GM13977 (cell line): ENCODE measurements at places on chromosomes 2 and 18.

DNA sequence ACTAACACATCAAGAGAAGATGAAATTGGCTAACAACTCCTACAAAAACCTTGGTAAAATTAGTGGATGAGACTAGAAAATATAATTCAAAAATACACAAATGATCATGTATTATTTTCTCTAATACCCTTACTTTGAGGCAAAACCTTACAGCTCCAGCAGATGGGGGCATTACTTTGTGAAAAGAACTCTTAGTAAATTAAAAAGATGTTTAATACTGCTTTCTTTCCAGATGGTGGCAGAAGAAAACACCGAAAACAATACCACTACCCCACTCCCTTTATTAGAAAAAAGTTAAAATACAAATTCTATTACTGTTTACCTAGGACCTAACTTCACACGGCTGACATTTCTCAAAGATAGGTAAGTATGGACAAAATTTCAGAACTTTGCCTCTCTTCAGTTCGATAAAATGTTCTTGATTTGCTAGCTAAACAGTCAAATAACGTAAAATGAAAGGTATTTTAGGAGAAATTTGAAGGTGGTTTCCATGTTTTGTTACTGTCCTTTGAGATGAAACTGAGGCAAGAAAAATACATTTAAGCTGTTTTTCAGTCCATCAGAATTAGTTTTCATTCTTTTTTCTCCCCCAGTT lies 30.6 kb downstream of the ORC4 start:
- peak; percentile 55 for DNase-seq

- DNase-seq: peak; percentile 75
Observed at GRCh38 chr2:230658877-230659652, 53.6 kb upstream of the CAB39 start.

DNA sequence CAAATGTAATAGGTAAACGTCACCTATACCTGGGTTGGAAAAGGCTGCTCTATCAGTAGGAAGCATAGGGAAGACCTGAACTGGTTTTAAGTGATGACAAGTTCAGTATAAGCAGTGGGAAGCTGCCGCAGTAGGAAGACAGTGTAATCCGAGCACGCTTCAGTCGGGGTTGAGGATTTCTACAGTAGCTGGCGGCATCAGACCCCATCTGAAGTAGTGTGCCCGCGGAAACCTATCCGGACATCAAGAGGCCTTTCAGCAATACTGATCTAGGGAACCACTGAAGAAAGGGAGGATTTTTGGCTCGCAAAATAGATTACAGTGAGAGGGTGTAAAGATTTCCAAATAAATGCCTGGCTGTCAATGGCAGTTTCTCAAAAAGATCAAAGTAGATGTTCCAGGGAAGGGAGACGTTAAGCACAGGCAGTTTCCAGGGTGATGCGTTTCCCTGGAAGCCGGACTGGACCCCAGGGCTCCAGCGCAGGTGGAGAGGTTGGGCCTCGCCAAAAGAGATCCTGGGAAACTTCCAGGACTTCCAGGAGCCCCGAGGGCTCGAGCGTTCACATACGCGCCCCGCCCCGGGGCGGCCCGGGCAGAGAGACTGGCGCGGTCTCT lies 5.3 kb downstream of the LOXL3 start:
- no peak for DNase-seq

DNA sequence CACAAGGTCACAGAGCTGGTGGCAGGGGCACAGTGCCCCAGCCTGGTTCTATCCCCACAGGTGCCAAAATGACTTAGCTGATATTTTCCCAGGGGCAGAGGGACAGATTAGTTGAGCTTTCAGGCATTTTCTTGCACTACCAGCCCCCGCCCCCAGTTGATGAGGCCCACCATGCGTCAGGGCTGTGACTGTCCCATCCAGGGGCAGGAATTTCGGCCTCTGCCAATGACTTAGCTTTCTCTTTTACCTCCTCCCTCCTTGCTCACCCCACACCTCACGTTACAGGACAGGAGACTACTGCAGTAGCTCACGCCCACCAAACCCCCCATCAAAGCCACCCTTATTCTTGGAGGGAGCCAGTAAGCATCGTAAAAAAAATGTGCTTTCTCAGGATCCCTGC lies 31.5 kb downstream of the MRO start:
- DNase-seq: no peak

- peak; percentile 51 for DNase-seq
Observed at GRCh38 chr2:127025359-127026166, 81.4 kb downstream of the BIN1 start.

- no peak for DNase-seq
Observed at GRCh38 chr2:15580451-15580850, 11.2 kb upstream of the DDX1 start.

DNA sequence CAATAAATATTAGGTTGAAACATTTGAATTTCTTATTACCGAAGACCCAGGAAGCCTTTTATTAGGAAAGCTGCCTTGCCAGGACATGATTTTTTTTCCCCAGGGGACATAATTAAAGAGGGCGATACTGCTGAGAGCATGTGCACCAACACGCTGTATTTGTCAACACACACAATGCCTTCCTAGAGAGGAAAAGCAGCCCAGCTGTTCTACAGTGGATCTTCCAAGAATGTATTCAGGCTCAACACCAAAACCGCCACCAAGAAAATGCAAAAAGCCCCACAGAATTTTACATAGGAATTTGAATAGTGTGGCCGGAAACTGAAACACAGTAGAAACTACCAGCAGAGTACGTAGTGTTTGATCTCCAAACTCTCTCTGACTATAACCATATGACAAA lies 320.4 kb downstream of the DLGAP1 start:
- no peak for DNase-seq

DNA sequence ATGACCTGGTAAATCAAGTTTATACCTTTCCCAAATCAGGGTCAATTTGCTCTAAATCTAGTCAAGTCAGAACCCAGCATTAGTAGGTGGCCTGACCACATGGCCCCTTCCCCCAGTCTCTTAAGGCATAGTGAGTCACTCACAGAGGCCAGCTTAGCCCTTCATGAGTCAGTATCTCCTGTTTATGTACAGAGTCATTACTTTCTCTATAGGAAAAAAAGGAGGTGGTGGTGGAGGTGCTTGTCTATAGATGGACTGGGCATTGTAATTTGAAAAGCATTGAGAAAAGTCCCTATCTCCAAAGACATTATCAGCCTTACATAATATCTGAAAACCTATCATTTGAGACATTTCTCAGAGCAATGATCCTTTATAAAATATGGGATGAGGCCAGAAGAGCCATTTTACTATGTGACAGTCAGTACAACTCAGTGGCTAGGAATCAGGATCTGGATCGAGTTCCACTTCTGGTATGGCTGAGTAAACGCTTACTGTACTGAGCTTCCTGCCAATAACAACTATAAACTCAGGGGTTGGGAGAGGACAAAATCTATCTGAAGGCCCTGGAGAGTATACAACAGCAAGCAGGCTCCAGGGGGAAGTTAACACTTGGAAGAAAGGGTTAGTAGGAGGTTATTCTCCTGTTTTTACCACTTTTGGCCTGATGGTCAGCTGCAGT lies 22.5 kb upstream of the SIGLEC15 start:
- DNase-seq: no peak

DNA sequence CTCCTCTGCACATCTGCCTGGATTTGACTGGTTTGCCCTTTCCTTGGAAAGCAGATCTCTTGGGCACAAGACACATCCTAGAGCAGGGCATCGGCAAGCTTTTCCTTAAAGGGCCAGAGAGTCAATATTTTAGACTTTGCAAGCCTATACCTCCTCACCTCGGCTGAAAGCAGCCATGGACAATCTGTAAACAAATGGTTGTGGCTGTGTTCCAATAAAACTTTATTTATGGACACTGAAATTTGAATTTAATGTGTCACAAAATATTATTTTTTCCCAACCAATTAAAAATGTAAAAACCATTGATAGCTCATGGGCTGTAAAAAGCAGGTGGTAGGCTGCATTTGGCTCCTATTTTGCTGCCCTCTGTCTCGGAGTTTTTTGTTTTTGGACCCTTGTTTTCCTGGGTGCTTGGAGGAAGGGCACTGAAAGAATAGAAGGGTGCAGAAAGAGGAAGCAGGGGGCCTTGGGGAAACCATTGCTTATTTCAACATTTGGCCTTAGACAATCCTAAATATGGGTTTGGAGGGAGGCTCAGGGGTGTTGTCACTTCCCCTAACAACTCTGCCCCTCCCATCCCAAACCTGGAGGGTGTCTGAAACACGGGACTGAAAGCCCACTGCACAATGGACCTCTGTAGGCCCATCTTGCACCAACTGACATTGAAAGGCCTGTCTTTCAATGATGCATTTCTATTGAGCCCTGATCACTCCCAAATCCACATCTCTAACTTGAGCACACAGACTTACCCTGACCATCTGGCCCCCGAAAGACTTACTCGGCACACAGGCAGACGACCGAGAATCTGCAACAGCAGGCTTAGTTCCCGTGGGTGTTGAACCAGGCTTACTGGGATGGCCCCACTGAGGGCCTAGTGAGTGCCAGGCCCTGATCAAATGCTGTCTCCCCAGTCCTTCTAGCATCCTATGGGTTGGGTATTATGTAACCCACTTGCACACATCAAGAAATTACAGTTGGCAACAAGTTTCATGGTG lies 7.1 kb upstream of the ZFP36L2 start:
- DNase-seq: no peak

DNA sequence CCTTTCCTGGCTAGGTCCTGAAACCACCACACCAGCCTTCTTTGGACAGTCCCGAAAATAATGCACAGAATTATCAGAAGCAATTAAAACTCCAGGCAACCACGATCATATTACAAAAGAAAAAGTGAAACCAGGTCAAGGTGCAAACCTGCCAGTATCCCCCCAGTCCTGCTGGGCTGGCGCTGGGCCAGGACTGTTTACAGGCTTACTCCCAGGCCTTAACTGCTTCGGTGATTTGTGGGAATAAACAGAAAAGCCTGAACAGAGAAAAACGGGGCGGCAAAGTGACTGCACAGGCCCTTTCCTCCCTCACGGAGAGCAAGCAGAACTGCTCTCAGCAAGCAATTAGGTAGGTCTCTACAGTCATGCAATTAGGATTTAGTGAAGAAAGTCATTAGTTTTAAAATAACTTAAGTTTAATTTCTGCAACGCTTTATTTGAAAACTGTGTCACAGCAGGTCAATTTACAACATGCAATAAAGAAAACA lies 1.3 kb downstream of the HDAC4 start:
- DNase-seq: no peak

GRCh38 chr18:77208964-77209363 lies 40.7 kb upstream of the GALR1 start:
- peak; percentile 71 for DNase-seq

GRCh38 chr18:62372156-62372555 lies 47.0 kb downstream of the TNFRSF11A start:
- no peak for DNase-seq

DNA sequence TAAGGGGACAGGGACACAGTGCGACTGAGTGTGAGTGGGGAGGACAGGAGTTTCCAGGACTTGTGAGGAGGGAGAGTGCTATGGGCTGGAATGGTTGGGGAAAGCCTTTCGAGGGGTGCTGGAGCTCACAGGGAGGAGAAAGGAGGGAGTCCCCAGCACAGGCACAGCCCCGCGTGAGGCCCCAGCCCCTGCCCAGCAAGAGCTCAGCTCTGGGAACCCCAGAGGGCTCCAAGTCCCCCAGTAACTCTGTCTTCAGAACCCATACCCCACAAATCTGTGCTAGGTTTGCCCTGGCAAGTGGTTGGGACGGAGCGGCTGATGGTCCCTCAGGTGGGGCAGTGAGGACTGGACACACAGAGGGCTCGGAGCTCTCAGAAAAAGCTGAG lies 75.4 kb downstream of the SFXN5 start:
- DNase-seq: no peak

DNA sequence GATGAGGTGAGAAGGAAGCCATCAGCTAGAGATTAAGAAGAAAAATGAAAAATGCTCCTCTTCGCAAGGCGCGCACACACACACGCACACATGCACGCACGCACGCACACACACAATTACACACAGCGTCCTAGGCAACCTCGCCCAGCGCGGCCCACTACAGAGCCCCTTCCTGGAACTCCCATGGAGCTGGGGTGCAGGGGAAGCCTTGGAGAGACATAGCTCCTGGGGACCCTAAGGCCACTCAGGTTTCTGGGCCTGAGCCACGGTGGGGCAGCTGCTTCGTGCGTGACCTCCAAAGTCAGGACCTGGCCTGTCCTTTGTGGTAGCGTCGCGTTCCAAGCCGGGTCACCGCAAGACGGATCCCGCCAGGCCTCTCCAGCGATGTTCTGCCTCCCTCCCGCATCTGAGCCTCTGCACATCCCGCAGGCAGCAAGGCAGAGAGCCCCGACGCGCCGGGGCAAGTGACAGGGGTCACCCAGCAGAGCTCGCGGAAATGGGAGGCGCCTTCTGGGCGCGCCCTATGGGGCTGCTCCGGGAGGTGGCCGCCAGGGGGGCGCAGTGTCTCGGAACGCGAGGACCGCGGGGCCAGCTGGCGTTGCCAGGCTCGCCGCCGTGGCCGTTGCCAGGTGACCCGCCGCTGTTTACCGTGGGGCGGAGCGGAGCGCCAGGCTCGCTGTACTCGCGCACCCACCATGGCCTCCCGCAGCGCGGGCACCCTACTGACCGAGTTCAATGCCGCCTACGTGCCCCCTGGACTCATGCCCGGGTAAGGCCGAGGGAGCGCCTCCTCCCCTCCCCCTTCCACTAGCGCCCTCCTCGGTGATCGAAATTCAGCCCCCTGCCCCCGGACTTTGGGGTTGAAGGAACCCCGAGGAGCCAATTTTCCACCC lies 79.0 kb downstream of the CIB4 start:
- no peak for DNase-seq

DNA sequence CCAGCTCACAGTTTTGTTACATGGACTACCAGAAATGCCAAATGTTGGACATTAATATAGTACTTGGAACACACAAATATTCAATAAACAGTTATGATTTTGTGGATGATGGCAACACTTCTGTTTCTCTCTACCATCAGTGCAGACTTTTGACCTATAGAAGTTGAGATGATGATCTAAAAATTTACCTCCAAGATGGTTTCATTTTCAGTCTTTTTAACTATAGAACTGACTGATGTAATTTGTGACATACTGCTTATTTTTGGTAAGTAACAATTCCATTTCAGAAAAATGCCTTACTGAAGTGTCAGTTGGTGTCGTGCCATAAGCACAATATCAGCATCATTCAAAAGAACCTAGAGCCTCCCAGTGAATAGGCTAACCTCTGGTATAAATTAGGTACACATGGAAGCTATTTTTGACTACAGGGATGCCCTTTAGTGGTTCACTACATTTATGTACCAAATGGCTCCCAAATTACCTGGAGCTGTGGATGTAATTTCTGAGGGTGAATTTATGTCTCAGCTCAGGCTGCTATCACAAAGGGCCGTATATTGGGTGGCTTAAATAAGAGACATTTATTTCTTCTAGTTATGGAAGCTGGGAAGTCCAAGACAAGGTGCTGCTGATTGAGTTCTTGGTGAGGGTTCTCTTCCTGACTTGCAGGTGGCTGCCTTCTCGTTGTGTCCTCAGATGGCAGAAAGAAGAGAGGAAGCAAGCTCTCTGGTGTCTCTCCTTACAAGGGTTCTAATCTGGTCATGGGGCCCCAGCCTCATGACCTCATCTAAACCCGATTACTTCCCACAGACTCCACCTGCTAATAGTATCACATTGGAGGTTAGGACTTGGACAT lies 66.5 kb downstream of the ALPK2 start:
- no peak for DNase-seq
